ENCODE measurements at places on chromosomes 1 and 21. TPM values are rescaled to one million over a fixed set of nuclear protein-coding genes. Genes with fewer than 3 reads are reported as not detected.

The MRPL24 gene
- total RNA-seq = 40.3 TPM

The USF1 gene
- 67.4 TPM for total RNA-seq

The TIE1 gene
- 0.45 TPM for total RNA-seq

The TMEM50A gene
- 182 TPM for total RNA-seq

The CRYAA gene
- total RNA-seq = not detected

The FCRL4 gene
- not detected for total RNA-seq

The RASSF5 gene
- total RNA-seq = 216 TPM

The EVA1C gene
- total RNA-seq = 5.0 TPM

The BTG3 gene
- 57.3 TPM for total RNA-seq

The PYHIN1 gene
- 56.6 TPM for total RNA-seq

The CELA3A gene
- not detected for total RNA-seq

The CELSR2 gene
- total RNA-seq = 2.2 TPM

The GSTM5 gene
- total RNA-seq = not detected

The ALPL gene
- not detected for total RNA-seq

The BRINP3 gene
- not detected for total RNA-seq

The TMEM269 gene
- total RNA-seq = not detected

The S100A1 gene
- total RNA-seq = not detected

The ACTL8 gene
- not detected for total RNA-seq

The TRABD2B gene
- total RNA-seq = not detected

The LORICRIN gene
- total RNA-seq = not detected

All from activated CD4-positive, alpha-beta memory T cell treated with anti-CD3 and anti-CD28 coated beads, Interleukin-2, amount 10 ng/mL, durations not matched to agents 7 days and 5 days (primary cell).